ENCODE measurements at places on chromosomes 7 and 10.

- no peak for DNase-seq
Measured at GRCh38 chr7:138170298-138170697, 94.0 kb downstream of the AKR1D1 start.

DNA sequence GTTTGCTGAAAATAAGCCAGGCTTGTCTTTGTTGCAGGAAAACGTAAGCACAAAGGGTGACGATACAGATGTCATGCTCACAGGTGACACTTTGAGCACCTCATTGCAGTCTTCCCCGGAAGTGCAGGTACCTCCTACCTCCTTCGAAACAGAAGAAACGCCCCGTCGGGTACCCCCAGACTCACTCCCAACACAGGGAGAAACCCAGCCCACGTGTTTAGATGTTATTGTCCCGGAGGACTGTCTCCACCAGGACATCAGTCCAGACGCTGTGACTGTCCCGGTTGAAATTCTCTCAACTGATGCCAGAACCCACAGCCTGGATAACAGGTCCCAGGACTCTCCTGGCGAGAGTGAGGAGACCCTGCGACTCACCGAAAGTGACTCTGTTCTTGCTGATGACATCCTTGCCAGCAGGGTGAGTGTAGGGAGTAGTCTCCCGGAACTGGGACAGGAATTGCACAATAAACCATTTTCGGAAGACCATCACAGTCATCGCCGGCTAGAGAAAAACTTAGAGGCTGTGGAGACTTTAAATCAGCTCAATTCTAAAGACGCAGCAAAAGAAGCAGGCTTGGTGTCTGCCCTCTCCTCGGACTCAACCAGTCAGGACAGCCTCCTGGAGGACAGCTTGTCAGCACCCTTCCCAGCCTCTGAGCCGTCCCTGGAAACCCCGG, 18.3 kb upstream of the BHLHA15 start:
- DNase-seq = no peak

DNA sequence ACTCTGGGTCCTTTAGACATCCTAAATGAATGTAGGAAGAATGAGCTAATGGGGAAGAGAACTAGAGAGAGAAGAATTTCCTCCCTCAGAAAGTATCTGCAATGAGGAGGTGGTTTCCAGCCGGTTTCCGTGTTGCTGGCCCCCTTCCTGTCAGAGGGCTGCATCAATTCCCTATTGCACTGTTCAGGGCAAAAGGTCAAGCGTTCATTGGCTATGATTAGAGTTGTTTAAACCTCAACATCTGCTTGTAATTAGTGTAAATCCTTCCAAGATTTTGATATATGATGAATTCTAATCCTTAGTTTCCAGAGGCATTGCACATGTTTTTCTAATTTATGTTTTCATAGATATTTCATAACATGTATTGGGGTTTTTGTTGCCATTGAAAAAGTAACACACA, 107.3 kb upstream of the SGCE start:
- no peak for DNase-seq

GRCh38 chr10:3074145-3074665, 6.9 kb downstream of the PFKP start:
- no peak for DNase-seq

- no peak for DNase-seq
Measured at GRCh38 chr7:128934361-128935341, 3.1 kb upstream of the IRF5 start.

GRCh38 chr7:38276096-38276877, 2.9 kb upstream of the TARP start:
- no peak for DNase-seq

GRCh38 chr7:92244808-92245486, 767 bp downstream of the KRIT1 start:
- DNase-seq = no peak

GRCh38 chr10:2933519-2933918, 133.8 kb upstream of the PFKP start:
- DNase-seq = no peak

DNA sequence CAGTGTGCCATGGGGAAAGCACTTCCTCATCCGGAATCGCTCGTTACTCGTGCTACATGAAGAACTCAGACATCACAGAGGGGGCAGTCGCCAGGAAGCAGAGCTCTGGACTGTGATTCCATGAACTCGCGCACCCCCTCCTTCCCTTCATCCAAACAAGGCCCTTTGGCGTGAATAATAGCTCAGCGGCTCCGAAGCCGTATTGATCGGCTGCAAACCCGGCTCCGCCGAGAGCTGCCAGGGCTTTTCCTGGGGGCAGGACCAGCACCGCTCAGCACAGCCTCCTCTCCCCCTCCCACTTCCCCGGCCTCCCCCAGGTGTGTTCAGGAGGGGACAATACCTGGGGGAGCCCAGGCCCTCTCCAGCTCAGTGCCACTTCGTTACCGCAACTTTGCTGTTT, 129.0 kb upstream of the TCF7L2 start:
- no peak for DNase-seq

GRCh38 chr7:109246330-109247077, 676.8 kb downstream of the DNAJB9 start:
- no peak for DNase-seq

DNA sequence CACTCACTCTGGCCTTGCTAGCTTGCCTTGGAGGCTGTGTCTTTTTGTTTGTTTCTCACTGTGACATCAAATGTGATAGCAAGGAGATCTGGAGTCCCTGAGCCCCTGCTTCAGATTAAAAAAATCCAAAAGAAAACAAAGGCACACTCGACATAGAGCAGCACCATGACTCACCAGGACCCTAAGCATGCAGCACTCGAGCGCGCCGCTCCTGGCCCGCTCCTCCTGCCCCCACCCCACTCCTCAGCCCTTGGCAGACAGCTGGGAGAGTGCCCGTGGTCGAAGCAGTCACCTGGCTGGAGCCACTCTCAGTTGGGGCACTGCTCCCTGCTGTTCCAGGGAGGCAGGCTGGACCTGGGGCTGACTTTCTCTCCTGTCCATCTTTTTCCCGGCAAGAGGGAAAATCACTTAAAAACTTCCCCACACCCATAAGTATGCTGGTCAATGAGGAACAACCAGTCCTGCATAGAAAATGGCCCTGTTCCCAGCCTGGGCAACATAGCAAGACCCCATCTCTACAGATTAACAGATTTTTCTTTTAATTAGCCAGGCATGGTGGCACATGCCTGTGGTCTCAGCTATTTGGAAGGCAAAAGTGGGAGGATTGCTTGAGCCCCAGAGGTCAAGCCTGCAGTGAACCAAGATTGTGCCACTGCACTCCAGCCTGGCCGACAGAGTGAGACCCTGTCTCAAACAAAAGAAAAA, 128.4 kb downstream of the PAXIP1 start:
- no peak for DNase-seq

GRCh38 chr7:94512735-94513564, 3.3 kb downstream of the CASD1 start:
- DNase-seq = no peak

DNA sequence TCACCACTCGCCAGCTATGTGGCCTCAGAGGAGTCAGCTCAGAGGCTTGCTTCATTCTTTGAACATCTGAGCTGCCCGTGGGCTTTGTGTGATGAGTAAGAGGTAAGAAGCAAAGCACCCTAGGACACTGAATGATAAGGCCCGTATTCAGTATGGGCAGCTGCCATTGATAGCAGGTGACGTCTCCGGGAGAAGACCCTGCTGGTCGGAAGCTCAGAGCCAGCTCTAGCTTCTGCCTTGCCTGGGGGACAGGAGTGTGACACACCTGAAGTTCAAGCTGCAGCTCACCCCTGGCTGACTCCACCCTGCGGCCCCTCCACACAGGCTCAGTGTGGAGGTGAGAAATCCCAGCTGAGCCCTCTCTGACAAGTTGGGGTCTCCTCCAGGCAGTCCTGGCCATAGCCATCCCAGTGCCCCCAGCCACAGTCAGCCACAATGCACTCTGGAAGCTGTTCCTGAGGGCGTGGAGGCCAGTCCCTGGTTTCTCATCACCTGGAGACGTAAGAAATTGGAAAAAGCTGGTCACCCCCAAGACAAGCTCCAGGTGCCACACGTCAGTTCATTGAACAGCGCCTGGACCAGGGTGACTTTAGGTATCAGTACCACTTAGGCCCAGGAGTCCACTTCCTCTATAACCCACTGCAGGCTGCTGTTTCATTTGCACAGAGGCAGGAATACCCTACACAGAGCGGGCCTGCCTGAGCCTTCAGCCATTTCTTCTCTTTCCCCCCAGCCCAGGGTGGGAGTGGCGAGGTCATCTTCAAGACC, 164.9 kb upstream of the RHEB start:
- DNase-seq = no peak

GRCh38 chr10:48821692-48822091, 117.9 kb downstream of the LRRC18 start:
- DNase-seq = no peak

- no peak for DNase-seq
Measured at GRCh38 chr10:86960003-86960862, 1.8 kb downstream of the SNCG start.

DNA sequence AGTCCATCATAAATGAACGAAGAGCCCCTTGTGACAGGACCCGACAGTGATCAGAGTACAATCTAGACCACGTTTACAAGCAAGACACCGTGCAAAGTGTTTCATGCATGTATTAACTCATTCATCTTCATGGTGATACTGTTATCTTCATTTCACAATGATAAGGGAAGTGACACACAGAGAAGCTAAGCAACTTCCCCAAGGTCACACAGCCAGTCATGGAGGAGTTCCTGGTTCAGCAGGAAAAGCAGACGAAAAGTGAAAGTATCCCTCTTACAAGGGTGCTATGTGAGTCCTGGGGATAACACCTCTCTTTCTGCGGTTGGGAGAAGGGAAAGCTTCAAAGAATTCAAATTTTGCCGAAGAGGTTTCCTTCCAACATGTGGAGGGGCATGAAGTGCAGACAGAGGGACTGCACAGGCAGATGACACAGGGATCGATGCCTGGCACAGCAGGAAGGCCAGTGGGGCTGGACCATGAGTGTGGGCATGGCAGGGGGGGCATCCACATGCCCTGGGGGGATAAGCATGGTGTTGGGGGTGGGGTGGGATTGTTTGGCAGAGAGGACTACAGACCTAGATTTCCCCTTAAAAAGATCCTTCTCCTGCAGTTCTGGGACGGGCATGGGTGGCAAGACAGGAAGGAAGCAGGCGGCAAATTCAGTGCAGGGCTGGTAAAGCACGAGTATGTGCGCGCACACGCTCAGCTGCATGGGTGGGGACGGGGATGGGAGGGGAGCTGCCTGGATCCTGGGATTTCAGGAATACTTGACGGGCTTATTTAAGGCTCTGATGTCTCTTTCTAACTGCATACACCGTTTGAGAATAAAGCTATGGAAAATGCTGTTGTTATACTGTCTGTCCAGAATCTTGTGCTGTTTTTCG, 33.5 kb upstream of the DDC start:
- DNase-seq = no peak
